ENCODE measurements at places on chromosomes 5 and 9.

- no peak for DNase-seq
These were observed 502.7 kb downstream of the TLE4 start for GRCh38 chr9:80074439-80074838.

DNA sequence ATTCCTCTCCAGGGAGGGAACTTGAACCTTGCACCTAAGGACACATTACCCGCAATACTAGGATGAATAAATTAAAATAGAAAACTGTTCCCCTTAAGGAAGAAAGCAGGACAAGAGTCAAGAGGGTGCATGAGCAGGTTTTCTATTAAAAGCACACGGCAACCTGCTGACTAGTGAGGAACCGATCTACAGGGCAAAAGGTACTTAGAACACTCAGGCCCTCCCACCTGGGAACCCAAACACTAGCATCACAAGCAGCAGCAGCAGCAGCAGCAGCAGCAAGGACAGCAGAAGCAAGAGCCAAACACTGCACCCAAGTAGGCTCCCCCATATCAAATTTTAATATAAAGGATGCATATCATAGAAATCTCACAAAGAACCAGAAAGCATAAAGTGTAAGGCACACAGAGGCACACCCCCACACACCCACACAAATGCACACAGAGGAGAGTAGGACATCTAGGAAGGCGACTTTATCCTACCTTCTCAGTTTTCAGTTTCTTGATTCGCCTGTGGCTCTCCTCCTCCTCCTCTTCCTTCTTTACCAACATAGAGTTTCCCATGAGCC lies 2.8 kb downstream of the ZNF608 start:
- no peak for DNase-seq

GRCh38 chr9:119375892-119376291 lies 6.7 kb upstream of the BRINP1 start:
- peak; percentile 9 for DNase-seq

- no peak for DNase-seq
These were observed 10.7 kb upstream of the CERCAM start for GRCh38 chr9:128409978-128410377.

GRCh38 chr5:56290378-56291078 lies 57.4 kb upstream of the ANKRD55 start:
- no peak for DNase-seq

- no peak for DNase-seq
These were observed 70.7 kb downstream of the SUSD1 start for GRCh38 chr9:112104401-112104800.

DNA sequence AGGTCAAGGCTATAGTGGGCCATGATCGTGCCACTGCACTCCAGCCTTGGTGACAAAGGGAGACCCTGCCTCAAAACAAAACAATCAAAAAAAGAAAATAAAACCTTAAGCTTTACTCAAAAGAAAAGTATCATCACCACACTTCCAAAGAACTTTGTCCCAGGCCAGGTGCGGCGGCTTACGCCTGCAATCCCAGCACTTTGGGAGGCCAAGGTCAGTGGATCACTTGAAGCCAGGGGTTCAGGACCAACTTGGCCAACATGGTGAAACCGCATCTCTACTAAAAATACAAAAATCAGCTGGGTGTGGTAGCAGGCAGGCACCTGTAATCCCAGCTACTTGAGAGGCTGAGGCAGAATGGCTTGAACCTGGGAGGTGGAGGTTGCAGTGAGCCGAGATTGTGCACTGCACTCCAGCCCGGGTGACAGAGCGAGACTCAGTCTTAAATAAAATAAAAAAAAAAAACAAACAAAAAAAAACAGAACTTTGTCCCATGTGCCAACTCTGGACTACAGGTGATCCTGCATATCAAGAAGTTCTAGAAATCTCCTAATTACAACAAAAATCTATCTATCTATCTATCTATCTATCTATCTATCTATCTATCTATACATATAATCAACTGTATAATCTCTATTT lies 19.7 kb downstream of the CLINT1 start:
- DNase-seq: no peak

GRCh38 chr9:1916655-1917054 lies 98.5 kb upstream of the SMARCA2 start:
- DNase-seq: no peak

DNA sequence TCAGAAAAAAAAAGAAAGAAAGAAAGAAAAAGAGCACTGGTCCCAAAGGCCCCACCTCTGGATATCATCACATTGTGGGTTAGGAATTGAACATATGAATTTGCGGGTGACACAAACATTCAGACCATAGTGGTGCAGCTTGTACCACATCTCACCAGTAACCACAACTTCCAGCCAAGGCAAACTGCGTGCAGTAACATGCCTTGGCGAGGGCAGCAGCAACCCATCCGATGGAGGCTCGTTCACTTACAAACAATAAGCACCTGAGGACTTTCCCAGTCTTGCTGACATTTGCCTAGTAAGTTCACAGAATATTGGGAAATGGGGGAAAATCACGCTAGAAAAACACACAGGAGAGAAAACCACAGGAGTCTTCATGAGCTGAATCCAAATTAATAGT lies 508.1 kb downstream of the ZNF608 start:
- DNase-seq: no peak

- DNase-seq: no peak
These were observed 44.2 kb upstream of the CFAP157 start for GRCh38 chr9:127662617-127663016.

- DNase-seq: no peak
These were observed 135.2 kb upstream of the HMHB1 start for GRCh38 chr5:143676802-143677201.

DNA sequence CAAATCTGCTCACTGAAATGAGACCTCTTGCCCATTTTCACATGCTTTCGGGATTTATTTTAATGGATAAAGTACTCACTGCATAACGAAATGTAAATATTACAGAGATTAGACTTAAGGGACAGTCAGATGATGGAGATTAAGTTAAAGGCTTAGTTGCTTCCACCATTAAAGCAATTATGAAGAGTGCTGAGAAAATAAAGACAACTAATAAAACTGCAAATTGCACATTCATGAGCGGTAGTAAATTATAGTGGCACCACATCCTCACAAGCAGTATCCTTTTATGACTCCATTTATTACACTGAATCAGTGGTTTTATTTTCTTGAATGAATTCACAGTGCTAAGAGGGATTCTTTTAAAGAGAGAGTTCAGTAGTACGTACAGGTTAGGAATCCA lies 76.2 kb upstream of the TMED7 start:
- no peak for DNase-seq

DNA sequence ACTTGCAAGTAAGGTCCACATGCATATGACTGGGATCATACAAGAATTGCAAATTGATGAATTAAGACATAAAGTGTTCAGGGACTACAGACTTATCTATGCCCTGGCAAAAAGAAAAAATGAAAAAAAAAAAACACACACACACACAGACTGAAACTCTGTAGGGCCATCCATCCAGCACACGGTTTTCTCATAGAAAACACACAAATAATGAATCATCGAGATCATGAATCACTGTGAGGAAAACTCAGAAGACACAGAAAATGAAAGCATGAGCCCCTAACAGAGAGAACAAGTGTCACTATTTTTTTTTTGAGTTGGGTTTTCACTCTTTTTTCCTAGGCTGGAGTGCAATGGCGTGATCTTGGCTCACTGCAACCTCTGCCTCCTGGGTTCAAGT lies 185.2 kb downstream of the IRX2 start:
- DNase-seq: no peak

GRCh38 chr5:8634219-8634618 lies 765.3 kb downstream of the MTRR start:
- no peak for DNase-seq

- peak; percentile 40 for DNase-seq
These were observed 31.7 kb downstream of the GSN start for GRCh38 chr9:121299467-121300282.

DNA sequence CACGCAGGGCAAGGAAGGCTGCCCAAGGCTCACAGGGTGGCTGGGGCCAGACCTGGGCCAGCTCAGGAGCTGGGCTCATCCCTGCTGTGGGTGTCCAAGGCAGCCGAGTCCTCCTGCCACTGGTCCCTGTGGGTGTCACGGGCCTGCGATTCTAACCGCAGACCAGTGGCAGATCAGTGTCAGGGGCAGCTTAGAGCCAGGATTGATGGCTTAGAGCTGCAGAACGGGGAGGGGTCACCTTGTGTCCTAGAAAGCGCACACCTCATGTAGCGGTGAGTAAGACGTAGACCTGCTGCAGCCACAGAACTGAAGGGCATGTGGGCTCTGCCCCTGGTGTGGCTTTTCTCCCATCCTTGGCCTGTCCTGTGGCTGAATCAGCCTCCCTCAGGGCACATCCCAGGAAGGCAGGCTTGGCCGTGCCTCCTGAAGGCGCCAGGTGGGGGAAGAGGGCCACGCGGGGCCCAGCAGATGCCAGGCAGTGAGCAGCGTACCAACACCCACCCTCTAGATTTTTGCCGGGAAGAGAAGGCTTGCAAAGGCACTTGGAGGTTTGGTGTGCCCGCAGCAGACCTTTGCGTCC lies 78.3 kb upstream of the FCN2 start:
- DNase-seq: no peak

DNA sequence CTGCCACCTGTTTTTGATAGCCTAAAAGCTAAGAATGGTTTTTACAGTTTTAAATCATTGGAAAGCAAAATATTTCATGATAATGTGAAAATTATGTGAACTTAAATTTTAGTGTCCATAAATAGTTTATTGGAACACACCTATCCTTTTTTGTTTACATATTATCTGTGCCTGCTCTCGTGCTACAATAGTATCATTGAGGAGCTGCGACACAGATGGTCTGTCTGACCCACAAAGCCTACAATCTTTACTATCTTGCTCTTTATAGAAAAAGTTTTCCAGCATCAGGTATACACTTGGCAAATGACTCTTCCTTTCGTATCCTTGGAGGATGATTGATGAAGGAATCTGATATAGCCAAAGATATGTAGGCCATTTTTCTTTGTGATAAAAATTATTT lies 40.2 kb downstream of the TTC1 start:
- DNase-seq: no peak

DNA sequence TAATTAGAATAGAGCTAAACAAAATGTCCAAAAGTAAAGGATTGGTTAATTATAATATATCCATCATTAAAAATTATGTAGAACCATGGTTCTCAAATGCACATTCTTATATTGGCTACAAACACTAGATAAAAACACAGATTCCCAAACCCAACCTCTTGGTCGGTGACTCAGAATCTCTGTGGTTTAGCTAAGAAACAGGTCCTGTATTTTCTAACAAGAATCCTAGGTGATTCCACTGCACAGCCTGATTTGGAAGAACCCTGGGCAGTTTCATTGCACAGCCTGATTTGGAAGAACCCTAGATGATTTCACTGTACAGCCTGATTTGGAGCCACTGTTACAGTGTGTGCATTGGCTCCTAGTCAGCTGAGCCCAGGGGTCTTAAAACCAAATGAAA lies 67.9 kb downstream of the KIAA1958 start:
- no peak for DNase-seq

- DNase-seq: peak; percentile 8
These were observed 68.1 kb downstream of the ARHGEF28 start for GRCh38 chr5:73694089-73694488.

DNA sequence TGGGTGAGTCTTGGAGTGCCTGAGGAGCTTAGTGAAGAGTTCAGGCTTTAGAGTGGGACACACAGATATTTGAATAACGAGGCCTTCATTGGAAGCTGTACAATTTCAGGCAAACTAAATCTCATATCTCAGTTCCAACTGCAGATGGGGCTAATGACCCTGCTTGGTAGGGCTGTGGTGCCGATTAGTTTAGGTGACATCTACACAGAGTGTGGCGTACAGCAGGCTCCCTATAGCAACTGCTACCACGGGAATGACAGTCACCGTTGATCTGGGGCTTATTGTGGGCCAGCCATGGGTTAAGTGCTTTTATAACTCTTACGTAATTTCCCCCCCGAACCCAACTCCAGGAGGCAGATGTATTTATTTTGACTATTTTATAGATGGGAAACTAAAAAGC lies 70.8 kb downstream of the FAT2 start:
- DNase-seq: no peak
